Prostate gland (tissue), 2 donors: ENCODE measurements at places on chromosomes 6 and 20. TPM values are rescaled to one million over a fixed set of nuclear protein-coding genes. Genes with fewer than 3 reads are reported as not detected.

DNA sequence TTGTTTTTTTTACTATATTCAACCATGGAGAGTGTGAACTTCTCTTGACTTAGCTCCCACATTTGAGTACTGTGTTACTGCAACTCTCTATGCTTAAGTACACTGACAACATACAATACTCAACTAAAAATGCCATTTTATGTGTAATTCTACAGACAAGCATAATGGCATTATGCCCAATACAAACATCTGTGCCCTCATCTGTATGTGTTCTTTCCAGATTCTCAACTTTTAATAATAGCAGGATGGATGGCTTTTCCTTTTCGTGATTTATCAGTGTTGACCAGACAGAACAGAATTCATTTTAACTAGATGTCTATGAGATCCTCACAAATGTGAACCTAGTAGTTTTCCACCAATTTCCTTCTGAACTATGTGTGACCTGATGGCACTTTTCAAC, 84.2 kb upstream of the MARCKS start:
- no peak overlapping the region for H3K27ac ChIP-seq
- H3K27me3 ChIP-seq, result no peaks in the 10 kb centered on the region
- H3K4me1 ChIP-seq, result no peaks in the 10 kb centered on the region
- H3K4me3 ChIP-seq, result no peak overlapping the region
- DNase-seq, result no peak
- no peaks in the 10 kb centered on the region for H3K36me3 ChIP-seq

DNA sequence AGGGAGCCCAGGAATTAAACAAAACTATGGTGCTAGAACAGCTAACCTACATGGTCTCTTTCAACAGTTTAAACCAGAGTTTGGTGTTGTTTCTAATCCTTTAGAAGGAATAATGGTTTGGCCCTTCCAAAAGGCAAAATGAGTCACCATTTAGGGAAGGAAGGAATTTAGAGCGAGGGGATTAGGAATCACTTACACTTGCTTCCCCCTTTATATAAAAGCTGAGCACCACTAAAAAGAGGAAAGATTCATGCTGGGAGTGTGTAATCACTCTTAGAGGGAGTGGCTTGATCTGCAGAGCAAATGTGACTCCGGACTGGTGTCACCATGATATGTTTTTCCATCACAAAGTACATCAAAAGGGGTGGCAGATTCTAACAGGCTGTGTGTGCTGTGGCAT, 63.6 kb downstream of the F13A1 start:
- no peak overlapping the region for H3K27ac ChIP-seq
- H3K4me3 ChIP-seq, result no peak overlapping the region
- no peak for DNase-seq
- H3K27me3 ChIP-seq, result no peaks in the 10 kb centered on the region
- H3K4me1 ChIP-seq, result no peaks in the 10 kb centered on the region

DNA sequence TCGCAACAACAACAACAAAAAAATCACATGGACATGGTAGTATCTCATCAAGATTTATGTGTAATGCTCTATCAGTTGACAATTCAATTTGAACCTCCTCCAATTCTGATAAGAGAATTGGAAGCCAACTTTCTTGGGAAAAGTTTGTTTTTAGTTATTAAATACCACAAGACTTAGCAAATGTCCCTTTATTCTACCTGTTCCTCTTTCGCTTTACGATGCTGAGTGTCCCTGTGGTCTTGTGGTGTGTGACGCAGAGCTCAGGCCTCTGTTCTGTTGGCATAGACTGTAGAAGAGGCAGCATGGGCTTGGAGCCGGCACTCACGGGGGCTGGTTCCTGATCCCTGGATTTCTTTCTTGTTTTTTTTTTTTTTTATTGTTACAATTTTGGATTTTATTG, 76.7 kb downstream of the PSMB1 start:
- H3K4me1 ChIP-seq, result no peaks in the 10 kb centered on the region
- no peaks in the 10 kb centered on the region for H3K27me3 ChIP-seq
- no peak for DNase-seq
- H3K36me3 ChIP-seq, result no peaks in the 10 kb centered on the region

GRCh38 chr6:159483259-159483658, 209.8 kb downstream of the SOD2 start:
- no peaks in the 10 kb centered on the region for H3K4me1 ChIP-seq
- no peaks in the 10 kb centered on the region for H3K36me3 ChIP-seq
- no peaks in the 10 kb centered on the region for H3K27me3 ChIP-seq
- no peak for DNase-seq
- H3K27ac ChIP-seq, result no peak overlapping the region
- H3K4me3 ChIP-seq, result no peak overlapping the region

GRCh38 chr20:33279261-33279910, 3.6 kb upstream of the BPIFB1 start:
- no peak overlapping the region for H3K4me3 ChIP-seq
- peaks cover 2% of the 10 kb centered on the region for H3K27me3 ChIP-seq
- DNase-seq, result no peak

- peaks cover 33% of the 10 kb centered on the region for H3K4me1 ChIP-seq
- H3K36me3 ChIP-seq, result no peaks in the 10 kb centered on the region
- DNase-seq, result no peak
- no peaks in the 10 kb centered on the region for H3K27me3 ChIP-seq
- H3K4me3 ChIP-seq, result peak overlapping the region; percentile 96
These were observed 550 bp downstream of the PLAGL2 start for GRCh38 chr20:32206760-32207625.

DNA sequence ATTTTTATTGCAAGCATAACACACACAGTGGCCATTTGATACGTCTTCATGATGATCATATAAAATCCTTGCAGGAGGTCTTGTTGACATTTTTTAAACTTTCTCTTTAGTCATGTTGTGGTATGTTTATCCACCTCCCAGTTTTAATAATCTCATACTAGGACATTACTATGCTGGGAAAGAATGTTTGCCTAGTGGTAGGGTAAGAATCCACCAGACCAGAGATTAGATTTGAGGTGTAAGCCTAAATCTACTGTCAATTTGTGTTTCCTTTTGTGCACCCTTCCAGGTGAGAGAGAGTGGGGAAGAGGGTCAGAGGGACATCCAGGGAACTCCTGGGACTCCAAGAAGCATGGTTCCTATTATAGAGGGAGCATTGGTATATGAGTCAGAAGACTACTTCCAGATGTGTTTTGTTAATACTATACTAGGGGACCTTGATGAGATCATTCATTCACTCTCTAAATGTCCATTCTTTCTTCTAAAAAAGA, 298.3 kb upstream of the SASH1 start:
- no peak for DNase-seq
- H3K4me1 ChIP-seq, result no peaks in the 10 kb centered on the region
- H3K27me3 ChIP-seq, result no peaks in the 10 kb centered on the region
- H3K4me3 ChIP-seq, result no peak overlapping the region
- no peak overlapping the region for H3K27ac ChIP-seq

- peaks cover 9% of the 10 kb centered on the region for H3K27me3 ChIP-seq
- H3K36me3 ChIP-seq, result no peaks in the 10 kb centered on the region
- H3K4me1 ChIP-seq, result no peaks in the 10 kb centered on the region
- H3K4me3 ChIP-seq, result no peak overlapping the region
- DNase-seq, result no peak
These were observed 5.4 kb upstream of the TCF15 start for GRCh38 chr20:615514-615913.

- no peak overlapping the region for H3K27ac ChIP-seq
- H3K36me3 ChIP-seq, result no peaks in the 10 kb centered on the region
- peaks cover 19% of the 10 kb centered on the region for H3K27me3 ChIP-seq
- no peaks in the 10 kb centered on the region for H3K4me1 ChIP-seq
- peak overlapping the region; percentile 12 for H3K4me3 ChIP-seq
These were observed 511.8 kb upstream of the ZNF337 start for GRCh38 chr20:26208296-26209091.

DNA sequence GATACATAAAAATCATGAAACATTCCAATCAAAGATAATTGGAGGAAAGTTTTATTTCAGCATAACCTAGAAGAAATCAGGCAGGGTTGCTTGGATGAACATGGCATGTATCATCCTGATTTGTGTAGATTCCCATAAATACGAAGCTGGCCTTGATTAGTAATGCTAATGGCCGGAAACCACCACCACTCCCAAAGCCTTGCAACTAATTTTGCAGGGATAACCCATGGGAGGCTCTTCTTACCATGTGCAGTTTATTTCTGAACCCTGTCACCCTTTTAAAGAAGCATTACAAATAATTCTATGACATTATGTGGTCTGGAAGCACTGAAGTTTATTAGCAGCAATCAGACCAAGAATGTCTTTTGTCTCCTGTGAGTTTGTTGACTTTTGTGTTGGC, 80.8 kb downstream of the AIG1 start:
- H3K4me1 ChIP-seq, result no peaks in the 10 kb centered on the region
- no peak overlapping the region for H3K27ac ChIP-seq
- DNase-seq, result no peak
- no peak overlapping the region for H3K4me3 ChIP-seq
- no peaks in the 10 kb centered on the region for H3K27me3 ChIP-seq

DNA sequence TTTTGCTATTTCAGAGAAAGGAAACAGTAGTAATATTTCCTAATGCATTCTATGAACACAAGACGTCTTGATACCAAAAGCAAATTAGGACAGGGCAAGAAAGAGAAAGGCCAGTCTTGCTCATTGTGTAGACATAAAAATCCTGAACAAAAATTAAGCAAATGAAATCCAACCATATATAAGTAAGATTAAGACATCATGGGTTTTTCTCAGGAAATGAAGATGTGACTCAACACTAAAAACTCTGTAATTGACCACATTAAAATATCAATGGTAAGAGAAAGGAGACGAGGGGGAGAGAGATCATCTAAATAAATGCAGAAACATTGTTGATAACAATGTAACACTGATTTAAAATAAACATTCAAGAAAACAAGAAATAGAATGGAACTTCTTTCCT, 205.4 kb downstream of the SOD2 start:
- no peaks in the 10 kb centered on the region for H3K4me1 ChIP-seq
- no peaks in the 10 kb centered on the region for H3K27me3 ChIP-seq
- H3K36me3 ChIP-seq, result no peaks in the 10 kb centered on the region
- no peak overlapping the region for H3K27ac ChIP-seq
- H3K4me3 ChIP-seq, result no peak overlapping the region

GRCh38 chr20:37877832-37878772, 24.8 kb upstream of the VSTM2L start:
- no peaks in the 10 kb centered on the region for H3K36me3 ChIP-seq
- H3K27me3 ChIP-seq, result no peaks in the 10 kb centered on the region
- no peaks in the 10 kb centered on the region for H3K4me1 ChIP-seq
- DNase-seq, result no peak

- DNase-seq, result no peak
- H3K4me1 ChIP-seq, result no peaks in the 10 kb centered on the region
- no peak overlapping the region for H3K4me3 ChIP-seq
- H3K27ac ChIP-seq, result no peak overlapping the region
- no peaks in the 10 kb centered on the region for H3K36me3 ChIP-seq
- no peaks in the 10 kb centered on the region for H3K27me3 ChIP-seq
These were observed 102.4 kb downstream of the CDH26 start for GRCh38 chr20:60060593-60060992.

GRCh38 chr20:31862157-31862470, 8.2 kb downstream of the DUSP15 start:
- no peaks in the 10 kb centered on the region for H3K27me3 ChIP-seq
- H3K4me3 ChIP-seq, result no peak overlapping the region
- no peak for DNase-seq
- no peaks in the 10 kb centered on the region for H3K36me3 ChIP-seq

GRCh38 chr20:19699180-19699971, 58.7 kb upstream of the RIN2 start:
- no peaks in the 10 kb centered on the region for H3K27me3 ChIP-seq
- no peak overlapping the region for H3K4me3 ChIP-seq
- H3K27ac ChIP-seq, result no peak overlapping the region
- no peaks in the 10 kb centered on the region for H3K4me1 ChIP-seq
- no peak for DNase-seq
- no peaks in the 10 kb centered on the region for H3K36me3 ChIP-seq

DNA sequence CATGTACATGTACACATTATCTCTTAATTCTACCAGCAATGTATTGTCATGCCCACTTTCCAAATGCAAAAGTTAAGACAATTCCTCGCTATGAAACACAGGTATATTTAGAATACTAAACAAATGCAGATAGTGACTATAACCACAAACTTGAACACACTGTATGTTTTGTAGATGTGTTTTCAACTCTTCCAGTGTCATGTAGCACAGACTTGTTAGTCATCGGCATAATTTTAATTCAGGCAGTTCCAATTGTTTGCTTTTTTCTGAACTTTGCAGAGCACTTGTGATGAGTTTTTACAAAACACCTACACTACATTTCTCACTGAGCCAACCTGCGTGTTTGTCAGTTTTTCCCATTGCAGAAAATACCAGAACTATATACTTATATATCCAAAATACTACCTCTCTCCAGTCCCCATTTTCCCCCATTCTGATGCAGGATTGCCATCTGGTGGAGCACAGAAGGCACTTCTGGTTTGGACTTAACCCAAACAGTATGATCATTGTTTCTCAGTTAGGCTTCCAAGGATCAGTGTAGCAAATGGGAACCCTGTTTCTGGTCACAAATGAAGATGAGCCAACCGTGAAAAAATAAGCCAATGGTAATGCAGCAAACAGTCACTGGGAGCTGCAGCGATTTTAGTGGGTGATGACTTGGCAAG, 143.4 kb downstream of the ADGRB3 start:
- H3K36me3 ChIP-seq, result no peaks in the 10 kb centered on the region
- H3K27me3 ChIP-seq, result no peaks in the 10 kb centered on the region
- H3K4me3 ChIP-seq, result no peak overlapping the region
- DNase-seq, result no peak
- H3K4me1 ChIP-seq, result no peaks in the 10 kb centered on the region
- no peak overlapping the region for H3K27ac ChIP-seq

- no peaks in the 10 kb centered on the region for H3K36me3 ChIP-seq
- no peak overlapping the region for H3K4me3 ChIP-seq
- no peaks in the 10 kb centered on the region for H3K27me3 ChIP-seq
- no peak overlapping the region for H3K27ac ChIP-seq
These were observed 59.9 kb downstream of the SLC22A2 start for GRCh38 chr6:160198606-160199211.

DNA sequence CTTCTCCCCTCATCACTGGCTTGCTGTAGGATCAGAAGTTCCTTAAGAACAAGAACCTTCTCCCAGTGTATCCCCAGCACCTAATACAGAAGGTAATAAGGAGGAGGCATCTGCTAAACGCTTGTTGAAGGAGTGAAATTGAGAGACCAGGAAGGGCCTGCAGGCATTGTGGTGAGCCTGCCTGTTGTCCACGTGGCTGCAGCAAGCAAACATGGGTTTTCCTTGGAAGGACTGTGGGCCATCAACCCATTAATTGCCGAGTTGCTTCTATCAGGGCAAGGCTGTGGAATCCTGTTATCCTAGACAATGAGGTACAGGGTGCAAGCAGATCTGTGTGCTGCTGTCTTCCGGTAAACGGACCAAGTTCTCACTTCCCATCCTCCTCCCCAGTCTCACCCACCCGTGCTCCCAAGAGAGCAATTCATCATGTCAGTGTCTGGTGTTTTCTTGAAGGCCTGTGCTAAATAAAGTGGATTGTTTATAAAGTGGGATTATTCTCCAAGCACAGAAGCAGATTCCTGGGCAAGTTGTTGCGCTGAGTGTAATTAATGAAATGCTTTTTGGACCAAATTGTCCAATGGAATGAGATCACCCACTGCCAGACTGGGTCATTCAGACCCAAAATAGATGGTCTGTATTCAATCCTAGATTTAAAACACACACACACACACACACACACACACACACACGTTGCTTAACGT, 164.6 kb upstream of the CDYL start:
- no peaks in the 10 kb centered on the region for H3K27me3 ChIP-seq
- H3K4me3 ChIP-seq, result no peak overlapping the region
- no peak overlapping the region for H3K27ac ChIP-seq
- no peak for DNase-seq
- no peaks in the 10 kb centered on the region for H3K36me3 ChIP-seq

DPPA5 gene
- not detected for total RNA-seq

TREML1 gene
- not detected for total RNA-seq

ZC3H12D gene
- 1.5 TPM for total RNA-seq

ASIP gene
- total RNA-seq, result not detected

PAQR8 gene
- 9.9 TPM for total RNA-seq

UBE2C gene
- total RNA-seq, result 2.2 TPM

GINS1 gene
- total RNA-seq, result 2.2 TPM

MICB gene
- 5.5 TPM for total RNA-seq
